Activated naive CD8-positive, alpha-beta T cell treated with anti-CD3 and anti-CD28 coated beads, Interleukin-2, amount 50 U/mL, for 24 hours (primary cell): ENCODE measurements at places on chromosomes 11 and 22.

GRCh38 chr11:73982595-73982989 is at the start of gene UCP2:
UCP2 (minus strand) TSS chr11:73982843; CDS start chr11:73978378, 4,465 bp downstream.
- H3K27ac ChIP-seq, result peak within 1 kb of the TSS; percentile 97
- H3K36me3 ChIP-seq, result peaks cover 48% of the 10 kb centered on the region
- DNase-seq, result peak; percentile 91
- peak within 1 kb of the TSS; percentile 91 for H3K4me3 ChIP-seq
- peaks cover 71% of the 10 kb centered on the region for H3K4me1 ChIP-seq

DNA sequence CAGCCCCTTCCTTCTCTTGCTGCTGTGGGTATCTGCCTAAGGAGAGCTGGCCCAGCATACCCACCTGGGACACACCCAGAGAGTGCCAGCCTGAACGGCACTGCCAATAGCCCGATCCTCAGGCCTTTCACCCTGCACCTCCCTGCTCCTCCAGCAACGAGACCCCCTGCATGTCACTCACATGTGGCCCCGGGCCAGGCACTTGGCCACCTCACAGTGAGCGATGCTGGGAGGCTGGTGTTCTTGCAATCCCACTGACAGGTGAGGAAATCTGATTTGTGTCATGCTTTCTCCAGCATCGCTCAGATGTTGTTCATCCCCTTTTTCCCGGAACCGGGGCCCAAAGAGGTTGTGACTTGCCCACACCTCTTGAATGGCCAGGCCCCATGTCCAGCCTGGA is 20.5 kb downstream of the DAGLA start:
- no peak overlapping the region for H3K4me3 ChIP-seq
- no peak for DNase-seq
- H3K27me3 ChIP-seq, result no peaks in the 10 kb centered on the region
- no peaks in the 10 kb centered on the region for H3K36me3 ChIP-seq
- peaks cover 23% of the 10 kb centered on the region for H3K4me1 ChIP-seq
- no peak overlapping the region for H3K27ac ChIP-seq

GRCh38 chr11:117843666-117844484 is 19.3 kb upstream of the FXYD2 start:
- peaks cover 2% of the 10 kb centered on the region for H3K36me3 ChIP-seq
- no peaks in the 10 kb centered on the region for H3K27me3 ChIP-seq

- DNase-seq, result no peak
- no peaks in the 10 kb centered on the region for H3K36me3 ChIP-seq
- H3K4me1 ChIP-seq, result no peaks in the 10 kb centered on the region
Measured at GRCh38 chr11:19558189-19558986, 154.2 kb upstream of the NAV2 start.

GRCh38 chr22:38419121-38419857 is 35.7 kb downstream of the KCNJ4 start:
- H3K36me3 ChIP-seq, result no peaks in the 10 kb centered on the region
- no peaks in the 10 kb centered on the region for H3K4me1 ChIP-seq
- no peaks in the 10 kb centered on the region for H3K27me3 ChIP-seq
- no peak overlapping the region for H3K27ac ChIP-seq

DNA sequence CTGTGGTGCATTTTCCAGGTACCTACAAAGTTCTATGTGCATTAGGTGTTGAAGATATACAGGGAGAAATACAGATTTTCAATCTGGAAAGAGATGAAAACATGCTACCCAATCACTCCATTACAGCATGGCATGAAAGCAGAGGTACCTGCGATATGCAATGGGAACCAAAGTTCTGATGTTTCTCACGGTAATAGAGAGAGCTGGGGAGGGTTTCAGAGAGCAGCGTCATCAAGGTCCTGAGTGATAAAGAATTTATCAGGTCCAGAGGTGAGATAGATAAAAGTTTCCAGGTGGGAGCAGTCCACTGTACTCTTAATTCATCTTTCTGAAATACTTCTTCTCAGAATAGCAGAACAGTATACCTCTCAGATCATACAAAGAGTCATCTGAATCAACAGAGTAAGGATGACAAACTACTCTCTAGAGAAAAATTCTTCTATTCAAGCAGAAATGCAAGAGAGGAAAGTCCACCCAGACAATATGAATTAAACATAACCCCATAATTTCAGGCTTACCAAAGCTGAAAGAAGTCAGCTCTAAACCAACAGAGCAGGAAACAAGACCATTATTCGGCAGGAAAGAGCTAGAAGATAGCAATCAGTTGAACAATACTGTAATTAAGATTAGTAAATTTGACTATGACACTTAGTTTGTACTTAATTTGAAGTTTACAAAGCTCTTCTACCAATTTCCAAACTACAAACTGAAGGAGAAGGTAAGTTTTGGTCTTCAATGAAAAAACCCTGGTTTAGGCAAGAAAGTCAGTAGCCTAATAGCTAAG is 12.8 kb downstream of the CTSC start:
- peaks cover 71% of the 10 kb centered on the region for H3K4me1 ChIP-seq
- no peak for DNase-seq
- no peaks in the 10 kb centered on the region for H3K27me3 ChIP-seq
- peaks cover 84% of the 10 kb centered on the region for H3K36me3 ChIP-seq
- H3K4me3 ChIP-seq, result no peak overlapping the region
- no peak overlapping the region for H3K27ac ChIP-seq
